T-cell (primary cell): ENCODE measurements at places on chromosomes 12 and 14.

DNA sequence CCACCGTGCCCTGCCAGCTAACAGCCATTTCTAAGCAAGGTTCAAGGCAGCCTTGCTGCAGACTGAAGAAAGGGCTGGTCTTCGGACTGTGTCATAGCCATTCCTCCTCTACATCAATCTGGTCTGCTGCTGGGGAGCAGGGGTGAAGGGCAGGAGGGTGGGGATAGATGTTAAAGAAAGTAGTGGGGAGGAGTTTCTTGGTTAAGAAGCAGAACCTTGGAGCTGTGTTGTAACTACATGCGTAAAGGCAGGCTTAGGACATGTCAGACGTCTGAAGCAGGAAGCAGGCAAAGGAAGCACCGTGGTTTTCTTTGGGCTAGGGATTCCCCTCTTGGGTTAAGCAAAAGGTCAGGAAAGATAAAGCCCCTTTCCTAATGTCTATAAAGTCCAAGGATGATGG lies 18.1 kb upstream of the NEK9 start:
- H3K27ac ChIP-seq: peak overlapping the region; percentile 24
- H3K27me3 ChIP-seq: no peaks in the 10 kb centered on the region
- H3K36me3 ChIP-seq: peaks cover 18% of the 10 kb centered on the region

GRCh38 chr12:32917094-32917611 lies 20.6 kb upstream of the PKP2 start:
- no peaks in the 10 kb centered on the region for H3K36me3 ChIP-seq
- H3K27me3 ChIP-seq: no peaks in the 10 kb centered on the region
- no peak overlapping the region for H3K27ac ChIP-seq
- no peak overlapping the region for H3K4me3 ChIP-seq
- DNase-seq: no peak

- H3K36me3 ChIP-seq: peaks cover 18% of the 10 kb centered on the region
- no peaks in the 10 kb centered on the region for H3K27me3 ChIP-seq
- no peaks in the 10 kb centered on the region for H3K4me1 ChIP-seq
- peak overlapping the region; percentile 15 for H3K27ac ChIP-seq
- no peak overlapping the region for H3K4me3 ChIP-seq
- DNase-seq: no peak
These were observed 31.7 kb downstream of the ATP2A2 start for GRCh38 chr12:110312581-110313360.

DNA sequence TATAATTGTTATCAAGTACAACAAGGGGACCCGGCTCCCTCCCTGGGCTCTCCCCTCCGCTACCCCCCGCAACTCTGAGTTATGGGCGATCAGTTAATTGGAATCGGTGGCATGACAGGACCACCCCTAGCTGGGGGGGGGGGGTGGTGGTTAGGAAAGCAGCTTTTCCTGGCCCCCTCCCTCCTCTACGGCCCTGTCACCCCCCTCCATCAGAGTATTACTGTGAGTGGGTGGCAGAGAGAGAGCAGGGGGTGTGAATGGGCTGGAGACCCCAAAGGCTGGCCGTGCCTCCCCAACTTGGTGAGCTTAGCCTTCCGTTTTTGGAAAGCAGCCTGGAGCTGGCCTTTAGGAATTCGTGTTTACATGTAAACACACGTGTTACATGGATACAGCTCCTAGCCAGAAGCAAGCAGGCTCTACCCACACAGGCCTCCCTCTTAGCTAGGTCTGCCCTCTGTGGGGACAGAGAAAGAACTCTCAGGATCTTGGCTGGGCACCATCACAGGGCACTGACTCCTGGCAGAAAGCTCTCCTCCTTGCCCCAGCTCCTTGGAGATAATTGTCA lies 1.1 kb upstream of the HOXC4 start:
- H3K27ac ChIP-seq: peak overlapping the region; percentile 74
- H3K4me1 ChIP-seq: peaks cover 4% of the 10 kb centered on the region
- DNase-seq: no peak
- peaks cover 38% of the 10 kb centered on the region for H3K27me3 ChIP-seq
- peak overlapping the region; percentile 46 for H3K4me3 ChIP-seq
- H3K36me3 ChIP-seq: no peaks in the 10 kb centered on the region

GRCh38 chr14:32399920-32400319 lies 70.8 kb downstream of the AKAP6 start:
- no peak overlapping the region for H3K27ac ChIP-seq
- H3K4me3 ChIP-seq: no peak overlapping the region
- DNase-seq: no peak

DNA sequence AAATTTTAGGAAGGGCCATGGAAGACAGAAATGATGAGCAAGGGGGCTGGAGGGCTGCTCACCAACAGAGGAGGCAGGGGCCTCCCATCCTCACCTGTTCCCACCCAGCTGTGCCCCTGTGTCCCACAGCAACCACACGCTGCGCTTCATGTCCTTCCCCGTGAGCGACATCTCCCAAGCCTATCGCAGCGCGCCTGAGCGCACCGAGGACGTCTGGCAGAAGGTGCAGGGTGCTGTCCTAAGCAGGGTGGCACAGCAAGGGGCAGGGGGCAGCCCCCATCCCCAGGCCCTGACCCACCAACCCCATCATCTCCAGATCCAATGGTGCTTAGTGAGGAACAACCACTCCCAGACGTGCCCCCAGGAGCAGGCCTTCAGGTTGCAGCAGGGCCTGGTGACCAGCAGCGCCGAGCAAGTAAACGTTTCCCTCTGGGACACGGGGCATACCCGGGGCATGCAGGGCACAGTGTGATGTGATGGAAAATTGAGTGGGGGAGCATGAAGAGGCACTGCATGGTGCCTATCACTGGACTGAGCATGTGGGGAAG lies 8.1 kb downstream of the CARMIL3 start:
- no peaks in the 10 kb centered on the region for H3K27me3 ChIP-seq
- no peak for DNase-seq
- no peak overlapping the region for H3K4me3 ChIP-seq
- no peaks in the 10 kb centered on the region for H3K36me3 ChIP-seq
- H3K4me1 ChIP-seq: no peaks in the 10 kb centered on the region

DNA sequence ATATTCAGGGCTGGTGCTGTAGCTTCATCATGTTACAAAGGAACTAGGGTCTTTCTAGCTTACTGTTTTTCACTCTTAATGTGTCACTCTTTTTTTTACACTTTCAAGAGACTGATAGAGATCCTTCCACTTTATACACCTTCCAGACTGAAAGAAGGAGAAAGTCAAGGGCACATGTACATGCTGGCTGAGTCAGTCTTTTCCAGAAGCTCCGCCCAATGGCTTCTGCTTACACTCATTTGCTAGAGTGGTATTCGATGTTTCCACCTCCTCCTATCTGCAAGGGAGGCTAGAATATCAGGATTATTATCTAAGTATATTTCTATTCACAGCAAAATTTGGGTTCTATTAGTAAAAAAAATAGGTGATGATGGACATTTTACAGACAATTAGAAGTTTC lies 325.8 kb upstream of the OR4E1 start:
- peaks cover 10% of the 10 kb centered on the region for H3K4me1 ChIP-seq
- no peak for DNase-seq
- no peaks in the 10 kb centered on the region for H3K27me3 ChIP-seq
- H3K27ac ChIP-seq: no peak overlapping the region

- no peaks in the 10 kb centered on the region for H3K27me3 ChIP-seq
- H3K36me3 ChIP-seq: no peaks in the 10 kb centered on the region
- H3K4me3 ChIP-seq: no peak overlapping the region
- H3K27ac ChIP-seq: no peak overlapping the region
- peaks cover 22% of the 10 kb centered on the region for H3K4me1 ChIP-seq
These were observed 92.7 kb downstream of the ITPK1 start for GRCh38 chr14:93023039-93023438.

DNA sequence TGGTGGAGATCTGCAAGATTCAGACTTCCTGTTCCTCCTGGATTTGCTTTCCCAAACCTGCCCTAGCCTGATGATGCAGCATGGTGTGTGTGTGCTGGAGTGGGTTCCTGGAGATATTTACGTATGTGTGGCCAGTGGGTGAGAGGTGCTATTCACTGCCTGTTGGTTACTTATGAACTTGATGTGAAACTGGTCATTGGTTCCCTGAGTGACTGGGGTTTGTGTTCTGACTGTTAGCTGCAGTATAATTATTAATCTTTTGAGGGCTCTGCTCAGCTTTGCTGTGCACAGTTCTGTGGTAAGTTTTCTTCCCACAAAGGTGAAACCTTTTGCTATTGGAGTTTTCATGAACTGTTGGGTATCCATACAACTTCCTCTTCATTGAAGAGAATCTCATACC lies 541.8 kb upstream of the FBXO33 start:
- no peak overlapping the region for H3K27ac ChIP-seq
- H3K36me3 ChIP-seq: no peaks in the 10 kb centered on the region
- no peaks in the 10 kb centered on the region for H3K27me3 ChIP-seq
- no peak for DNase-seq
- H3K4me1 ChIP-seq: no peaks in the 10 kb centered on the region
- no peak overlapping the region for H3K4me3 ChIP-seq

GRCh38 chr14:35940291-35940690 lies 114.2 kb downstream of the BRMS1L start:
- H3K4me3 ChIP-seq: no peak overlapping the region
- no peaks in the 10 kb centered on the region for H3K36me3 ChIP-seq
- no peaks in the 10 kb centered on the region for H3K4me1 ChIP-seq
- H3K27ac ChIP-seq: no peak overlapping the region
- no peak for DNase-seq

- no peak overlapping the region for H3K27ac ChIP-seq
- no peaks in the 10 kb centered on the region for H3K36me3 ChIP-seq
- H3K4me1 ChIP-seq: peaks cover 7% of the 10 kb centered on the region
- DNase-seq: no peak
- H3K27me3 ChIP-seq: peaks cover 63% of the 10 kb centered on the region
- no peak overlapping the region for H3K4me3 ChIP-seq
These were observed 811 bp upstream of the MEG3 start for GRCh38 chr14:100824901-100825712.

DNA sequence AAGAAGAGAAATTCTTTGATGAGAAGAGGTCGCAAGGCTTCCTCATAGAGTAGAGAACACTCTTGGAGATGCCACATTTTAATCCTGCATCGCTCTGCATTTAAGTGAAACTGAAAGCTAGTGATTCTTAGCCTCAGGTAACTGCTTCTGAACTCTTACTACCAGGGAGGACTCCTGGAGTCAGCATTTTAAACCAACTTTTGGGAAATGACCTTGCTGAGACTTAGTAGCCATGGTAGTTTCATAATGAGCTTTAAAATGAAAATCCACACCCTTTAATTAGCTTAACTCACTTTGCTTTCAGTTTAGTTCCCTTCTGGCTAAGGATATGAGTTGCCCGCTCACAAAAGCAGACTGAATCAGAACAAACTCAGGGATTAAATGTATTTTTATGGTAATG lies 80.3 kb downstream of the SYNE2 start:
- H3K36me3 ChIP-seq: no peaks in the 10 kb centered on the region
- H3K27ac ChIP-seq: peak overlapping the region; percentile 55
- H3K4me1 ChIP-seq: peaks cover 3% of the 10 kb centered on the region
- DNase-seq: no peak
- H3K27me3 ChIP-seq: no peaks in the 10 kb centered on the region

- H3K36me3 ChIP-seq: no peaks in the 10 kb centered on the region
- H3K4me3 ChIP-seq: no peak overlapping the region
- no peaks in the 10 kb centered on the region for H3K27me3 ChIP-seq
- no peaks in the 10 kb centered on the region for H3K4me1 ChIP-seq
- H3K27ac ChIP-seq: no peak overlapping the region
- DNase-seq: no peak
These were observed 32.0 kb downstream of the PRKD1 start for GRCh38 chr14:29895591-29896083.

DNA sequence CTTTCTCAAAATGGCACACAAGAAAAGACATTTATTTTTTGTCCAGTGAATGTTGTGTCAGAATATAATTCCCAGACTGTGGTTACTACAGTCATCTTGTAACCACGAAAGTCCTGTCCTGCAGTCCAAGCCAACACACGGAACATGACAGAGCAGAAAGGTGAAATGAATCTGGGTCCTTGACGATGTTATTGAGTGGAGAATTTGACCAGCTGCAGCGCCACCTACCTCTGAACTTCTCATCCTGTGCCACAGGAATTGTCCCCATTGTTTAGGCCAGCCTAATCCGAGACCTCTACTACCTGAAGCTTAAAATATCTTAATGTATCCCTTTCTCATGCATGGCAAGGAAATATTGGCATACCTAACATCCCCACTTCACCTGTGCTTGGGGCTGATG lies 64.1 kb upstream of the OTX2 start:
- no peaks in the 10 kb centered on the region for H3K4me1 ChIP-seq
- DNase-seq: no peak
- no peaks in the 10 kb centered on the region for H3K36me3 ChIP-seq
- no peak overlapping the region for H3K4me3 ChIP-seq

GRCh38 chr14:102140027-102140749 lies 491 bp downstream of the WDR20 start:
- no peaks in the 10 kb centered on the region for H3K27me3 ChIP-seq
- peak overlapping the region; percentile 64 for H3K27ac ChIP-seq
- no peaks in the 10 kb centered on the region for H3K36me3 ChIP-seq

DNA sequence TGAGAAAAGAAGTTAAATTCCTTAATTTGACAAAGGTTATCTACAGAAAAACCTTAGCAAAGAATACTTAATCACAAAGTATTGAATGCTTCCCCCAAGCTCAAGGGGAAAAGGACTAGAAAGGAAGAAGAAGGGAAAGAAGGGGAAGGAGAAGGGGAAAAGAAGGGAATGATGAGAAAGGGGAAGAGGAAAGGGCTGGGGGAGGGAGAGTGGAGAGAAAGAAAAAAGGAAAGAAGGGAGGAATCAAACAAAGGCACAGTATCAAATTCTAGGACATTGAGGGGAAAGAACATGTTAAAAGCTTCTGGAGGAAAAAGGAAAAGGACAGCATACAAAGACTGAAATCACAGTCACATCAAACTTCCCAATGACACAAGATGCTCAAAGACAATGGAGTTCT lies 70.3 kb downstream of the BCL2L14 start:
- H3K4me3 ChIP-seq: no peak overlapping the region
- H3K27ac ChIP-seq: no peak overlapping the region
- peaks cover 3% of the 10 kb centered on the region for H3K27me3 ChIP-seq
- no peaks in the 10 kb centered on the region for H3K36me3 ChIP-seq
- no peaks in the 10 kb centered on the region for H3K4me1 ChIP-seq

DNA sequence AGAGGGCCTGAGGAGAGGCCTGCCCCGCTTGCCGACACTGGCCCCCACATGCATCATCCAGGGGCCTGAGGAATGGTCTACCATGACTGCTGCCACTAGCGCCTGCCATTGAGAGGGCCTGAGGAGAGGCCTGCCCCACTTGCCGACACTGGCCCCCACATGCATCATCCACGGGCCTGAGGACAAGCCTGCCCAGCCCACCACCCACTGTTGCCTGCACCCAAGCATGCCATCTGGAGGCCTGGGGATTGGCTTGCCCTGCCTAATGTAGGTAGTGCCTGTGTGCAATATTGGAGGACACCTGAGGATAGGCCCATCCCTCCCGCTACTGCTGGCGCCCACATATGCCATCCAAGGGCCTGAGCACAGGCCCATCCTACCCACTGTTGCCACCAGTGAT lies 24.4 kb downstream of the CYP46A1 start:
- no peaks in the 10 kb centered on the region for H3K36me3 ChIP-seq
- no peaks in the 10 kb centered on the region for H3K4me1 ChIP-seq
- H3K4me3 ChIP-seq: no peak overlapping the region
- no peak for DNase-seq
- peaks cover 35% of the 10 kb centered on the region for H3K27me3 ChIP-seq
